ENCODE measurements at places on chromosomes 4 and X.

- DNase-seq: no peak
Observed at GRCh38 chr4:164081801-164082200, 587.3 kb downstream of the TMA16 start.

DNA sequence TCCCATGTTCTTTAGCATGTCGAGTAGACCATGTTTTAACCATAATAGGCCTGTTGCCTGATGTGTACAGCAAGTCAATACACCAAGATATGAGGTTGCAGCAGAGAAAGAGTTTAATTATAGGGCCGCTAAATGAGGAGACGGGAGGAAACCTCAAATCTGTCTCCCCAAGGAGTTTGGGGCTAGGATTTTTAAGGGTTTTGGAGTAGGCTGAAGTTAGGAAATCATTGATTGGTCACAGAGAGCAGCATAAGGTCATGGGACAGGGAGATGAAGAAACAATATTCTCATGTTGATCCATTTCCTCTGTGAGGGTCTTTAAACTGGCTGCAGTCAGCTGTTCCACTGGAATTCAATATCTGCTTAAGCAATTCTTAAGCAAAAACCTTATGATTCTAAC, 160.2 kb upstream of the GALNT7 start:
- no peak for DNase-seq

DNA sequence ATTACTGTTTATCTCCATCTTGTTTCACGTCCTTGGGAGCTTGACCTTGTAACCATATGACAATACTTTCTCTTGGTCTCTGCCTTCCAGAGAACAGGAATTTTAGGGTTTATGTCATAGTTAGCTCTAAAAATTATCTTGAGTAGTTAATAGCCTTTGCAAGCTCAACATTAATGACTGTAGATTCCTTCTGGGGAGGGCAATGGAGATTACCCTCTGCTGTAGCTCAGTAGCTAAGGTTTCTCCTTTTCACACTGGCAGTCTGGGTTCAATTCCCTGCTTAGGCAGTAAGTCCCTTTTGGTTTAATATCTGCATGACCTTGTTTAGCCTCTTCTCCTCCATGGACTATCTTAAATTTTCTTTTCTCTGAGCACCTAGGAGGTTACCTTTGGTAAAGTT, 181.7 kb upstream of the GPR101 start:
- DNase-seq: no peak

- DNase-seq: no peak
Observed at GRCh38 chr4:184104419-184105101, 113.1 kb downstream of the ENPP6 start.

DNA sequence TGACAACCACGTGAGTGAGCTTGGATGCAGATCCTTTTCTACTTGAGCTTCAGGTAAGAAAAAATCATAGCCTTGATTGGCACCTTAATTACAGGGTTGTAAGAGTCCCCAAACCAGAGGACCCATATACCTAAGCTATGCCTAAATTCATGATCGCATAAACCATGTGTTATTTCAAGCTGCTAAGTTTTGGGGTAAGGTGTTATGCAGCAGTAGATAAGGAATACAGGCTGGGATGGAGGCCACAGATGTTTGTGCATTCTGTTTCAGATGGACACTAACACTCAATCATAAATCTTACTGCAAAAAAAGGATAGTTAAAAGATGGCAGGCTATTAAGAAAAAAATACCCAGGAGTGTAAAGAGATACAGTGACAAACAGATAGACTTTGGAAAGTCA, 112.3 kb downstream of the ASB9 start:
- no peak for DNase-seq

- no peak for DNase-seq
Observed at GRCh38 chrX:12657881-12658280, 133.3 kb upstream of the PRPS2 start.

Data from stimulated activated CD4-positive, alpha-beta T cell treated with anti-CD3 and anti-CD28 coated beads, TNF-alpha, amount 100 ng/mL, for 4 hours (primary cell).